DMS79 treated with DMSO at 0.1 percent for 48 hours (cell line): ENCODE measurements at places on chromosomes 5 and 9.

GRCh38 chr5:177547736-177548135 lies 6.6 kb downstream of the FAM193B start:
- DNase-seq, result no peak

- no peak for DNase-seq
These were observed 160.9 kb upstream of the MVB12B start for GRCh38 chr9:126165755-126166154.

DNA sequence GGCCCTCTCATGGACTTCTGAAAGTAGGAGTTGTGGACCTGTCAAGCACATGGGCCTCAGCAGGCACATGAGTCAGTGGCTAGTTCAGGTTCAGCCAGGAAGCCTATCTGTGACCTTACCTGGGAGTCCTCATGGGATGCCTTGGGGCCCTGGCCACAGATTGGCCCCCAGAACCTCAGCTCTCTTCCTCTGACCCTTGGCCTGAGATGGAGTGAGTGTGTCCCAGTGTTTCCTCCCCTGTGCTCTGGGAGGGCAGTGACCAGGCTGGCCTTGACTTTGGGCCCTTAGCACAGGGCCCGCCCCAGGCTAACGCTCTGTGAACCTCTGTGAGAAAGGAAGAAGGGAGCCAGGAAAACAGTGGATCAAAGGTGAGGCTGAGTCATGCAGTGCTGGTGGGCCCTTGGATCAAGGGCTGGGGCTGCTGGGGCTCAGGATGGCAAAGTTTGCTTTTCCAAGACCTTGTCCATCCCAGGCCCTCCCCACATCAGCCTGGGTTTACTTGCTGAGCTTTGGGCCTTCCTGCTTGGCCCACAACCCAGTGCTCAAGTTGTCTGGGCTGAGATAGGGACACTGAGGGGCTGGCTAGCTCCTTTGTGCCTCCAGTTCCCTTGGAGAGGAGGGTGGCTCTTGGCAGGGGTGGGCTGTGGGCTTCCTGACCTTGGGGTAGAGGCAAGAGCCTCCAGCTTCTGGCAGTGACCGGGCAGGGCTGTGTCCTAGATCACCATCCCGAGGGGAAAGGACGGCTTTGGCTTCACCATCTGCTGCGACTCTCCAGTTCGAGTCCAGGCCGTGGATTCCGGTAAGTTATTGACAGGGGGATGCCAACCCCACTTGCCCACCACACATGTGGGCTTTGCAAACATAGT lies 41.4 kb downstream of the RGS3 start:
- DNase-seq, result no peak

GRCh38 chr5:81147886-81148571 lies 85.1 kb upstream of the CKMT2 start:
- DNase-seq, result no peak

DNA sequence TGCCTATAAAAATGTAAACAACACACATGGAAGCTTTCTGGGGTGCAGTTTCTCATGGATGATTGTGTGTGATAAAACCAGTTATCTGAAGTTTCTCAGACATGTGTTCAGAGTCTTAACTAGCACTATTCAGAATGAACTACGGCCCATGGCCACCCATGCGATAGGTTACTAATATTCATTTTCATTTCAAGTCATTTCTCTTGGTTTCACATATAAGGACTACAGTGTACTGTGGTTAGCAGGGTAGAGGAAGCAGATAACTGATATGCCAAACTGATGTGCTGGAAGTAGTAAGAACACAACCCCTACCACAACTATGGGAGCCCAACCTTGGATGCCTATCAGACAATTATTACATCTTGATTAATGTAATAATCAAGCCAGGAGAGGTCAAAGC lies 372.1 kb downstream of the DTWD2 start:
- DNase-seq, result no peak
